Activated T-helper 17 cell treated with anti-CD3 and anti-CD28 coated beads, Interleukin-2, amount 50 U/mL, for 72 hours (primary cell): ENCODE measurements at places on chromosomes 3 and 15. TPM values are rescaled to one million over a fixed set of nuclear protein-coding genes. Genes with fewer than 3 reads are reported as not detected.

GRCh38 chr15:70526221-70526973 lies 237.0 kb downstream of the UACA start:
- ATAC-seq: no peak

GRCh38 chr3:178099274-178099673 lies 437.0 kb upstream of the KCNMB2 start:
- ATAC-seq: no peak

DNA sequence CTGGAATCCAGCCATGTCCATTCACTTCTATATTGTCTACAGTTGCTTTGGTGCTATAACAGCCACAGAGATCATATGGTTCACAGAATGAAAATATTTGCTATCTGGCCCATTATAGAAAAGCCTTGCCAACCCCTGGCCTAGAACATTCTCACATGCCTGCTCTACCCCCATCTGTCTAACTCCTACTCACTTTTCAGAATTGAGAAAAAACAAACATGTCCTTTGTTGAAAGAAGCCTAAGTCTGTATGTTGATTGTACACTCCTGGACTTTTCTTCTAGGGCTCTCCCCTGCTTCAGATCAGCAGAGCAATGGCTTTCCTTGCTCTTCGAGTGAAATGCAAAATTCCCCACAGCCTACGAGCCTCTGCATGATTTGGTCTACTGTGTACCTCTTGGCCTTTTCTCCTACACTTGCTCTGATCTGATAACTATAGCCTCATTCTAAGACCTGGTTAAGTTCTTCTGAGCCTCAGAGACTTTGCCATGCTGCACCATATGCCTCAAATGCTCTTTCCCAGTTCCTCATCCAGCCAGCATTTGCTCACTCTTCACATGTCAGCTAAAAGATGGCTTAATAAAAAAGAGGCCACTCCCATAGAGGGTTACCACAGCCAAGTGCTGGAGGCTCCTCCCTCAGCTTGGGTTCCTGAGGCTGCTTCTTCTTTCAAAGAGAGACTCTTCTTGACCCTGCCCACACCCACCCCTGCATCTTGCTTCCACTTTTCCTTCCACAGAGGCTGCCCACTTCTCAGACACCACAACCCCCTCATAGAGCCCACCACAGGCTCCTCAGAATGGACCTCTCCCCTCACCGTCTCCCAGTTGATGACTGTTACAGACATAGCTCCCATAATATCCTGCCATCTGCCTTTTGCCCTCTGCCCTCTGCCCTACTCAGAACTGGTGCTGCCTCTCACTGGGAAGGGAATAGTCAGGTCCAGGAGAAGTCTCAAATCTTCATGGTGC lies 22.9 kb upstream of the DCLK3 start:
- no peak for ATAC-seq

DNA sequence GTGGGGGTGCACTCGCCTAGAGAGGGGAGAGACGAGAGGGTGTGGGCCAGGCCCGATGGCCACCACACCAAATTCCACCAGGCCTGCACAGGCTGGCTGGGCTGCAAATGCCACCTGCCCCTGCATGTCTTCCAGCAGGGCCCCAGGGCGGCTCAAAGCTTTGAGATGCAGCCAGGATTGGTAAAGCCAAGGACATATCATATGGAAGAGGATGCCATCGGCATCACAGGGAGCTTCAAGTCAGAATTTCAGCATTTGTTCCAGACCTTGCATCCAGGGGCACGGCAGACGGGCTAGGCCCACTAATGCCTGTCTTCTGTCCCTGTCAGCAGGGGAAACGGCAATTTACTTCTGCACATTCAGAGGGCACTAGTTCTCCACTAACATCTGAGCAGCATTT lies 97.8 kb downstream of the NUP210 start:
- ATAC-seq: no peak

PGBD4 gene
- total RNA-seq: 2.8 TPM
